ENCODE measurements at places on chromosomes 4 and X.

- no peak for DNase-seq
Measured at GRCh38 chrX:13937370-13938050, 92.2 kb downstream of the GEMIN8 start.

DNA sequence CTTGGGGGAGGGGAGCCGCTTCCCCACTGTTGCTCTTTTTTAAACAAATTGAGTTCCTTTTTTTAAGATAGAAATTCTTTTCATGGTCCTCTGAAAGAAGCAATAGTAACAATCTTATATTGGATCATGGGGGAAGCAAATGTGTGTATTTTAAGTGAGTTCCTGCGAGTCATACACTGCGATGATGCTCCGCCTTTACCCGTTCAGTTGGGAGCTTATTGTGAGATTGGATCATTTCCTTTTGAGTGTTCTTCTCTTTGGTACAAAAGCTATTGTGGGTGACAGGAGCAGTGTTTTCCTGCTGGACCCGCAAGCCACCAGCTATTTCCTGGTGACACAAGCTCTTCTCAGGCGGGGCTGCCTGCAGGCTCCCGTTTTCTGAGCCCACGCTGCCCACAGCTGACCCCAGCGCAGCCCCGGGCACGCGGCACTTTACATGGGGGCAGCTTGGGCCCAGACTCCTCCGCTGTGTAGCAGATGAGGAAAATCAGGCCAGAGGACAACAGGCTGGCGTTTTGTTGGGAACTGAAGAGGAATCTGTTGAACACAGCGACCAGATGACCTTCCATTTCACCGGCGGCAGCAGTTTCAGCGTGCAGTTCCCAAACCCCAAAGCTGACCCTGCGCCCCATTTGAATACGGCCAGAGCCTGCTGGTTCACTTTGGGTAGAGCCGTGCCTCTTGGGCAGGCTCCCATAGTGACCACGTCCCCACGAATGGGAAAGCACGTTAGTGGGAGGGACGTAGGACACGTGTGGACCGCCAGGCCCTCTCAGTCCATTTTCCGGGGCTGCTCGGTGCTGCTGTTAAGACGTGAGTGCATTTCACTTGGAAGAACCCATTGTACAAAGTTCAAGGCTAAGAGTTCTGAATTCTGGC, 12.2 kb downstream of the TADA2B start:
- no peak for DNase-seq

GRCh38 chrX:11555759-11556158, 110.0 kb downstream of the ARHGAP6 start:
- no peak for DNase-seq

DNA sequence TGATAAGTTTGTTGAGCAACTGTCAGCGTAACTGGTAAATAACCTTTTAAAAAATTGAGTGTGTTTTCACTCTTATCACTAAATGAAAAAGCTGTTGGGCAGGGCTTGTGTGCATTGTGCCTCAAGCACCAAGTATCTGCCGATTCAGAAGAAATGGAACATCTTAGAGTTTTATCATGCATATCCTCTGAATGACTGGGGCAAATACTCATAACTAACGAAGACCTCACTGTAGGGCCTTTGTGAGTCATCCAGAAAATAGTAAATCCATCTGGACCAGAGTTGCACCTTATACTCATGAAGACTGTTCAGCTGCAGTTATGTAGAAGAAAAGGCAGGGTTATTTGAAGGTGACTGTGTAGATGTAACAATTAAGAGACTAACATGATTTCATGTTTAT, 222.1 kb downstream of the CAMK2D start:
- peak; percentile 30 for DNase-seq

GRCh38 chrX:45009371-45010000, 136.5 kb downstream of the KDM6A start:
- DNase-seq = peak; percentile 1

DNA sequence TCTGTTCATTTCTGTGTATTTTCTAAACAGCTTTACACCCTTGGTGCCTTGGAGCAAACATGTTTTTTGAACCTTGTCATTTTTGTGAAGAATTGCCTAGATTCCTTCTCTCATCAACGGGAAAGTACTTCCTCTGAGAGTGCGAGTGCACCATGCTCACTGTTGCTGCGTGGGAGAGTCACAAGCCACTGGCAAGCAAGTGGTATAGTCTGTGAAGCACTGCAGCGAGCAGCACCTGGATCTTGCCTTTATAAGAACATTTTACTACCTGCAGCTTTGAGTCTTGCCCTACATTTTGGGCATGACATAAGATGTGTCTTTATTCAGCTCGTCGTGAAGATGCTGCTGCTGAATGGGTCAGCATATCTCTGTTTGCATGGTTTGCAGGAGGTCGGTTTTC, 44.9 kb downstream of the HADH start:
- DNase-seq = no peak

GRCh38 chrX:20139966-20140365, 1.7 kb downstream of the EIF1AX start:
- no peak for DNase-seq

DNA sequence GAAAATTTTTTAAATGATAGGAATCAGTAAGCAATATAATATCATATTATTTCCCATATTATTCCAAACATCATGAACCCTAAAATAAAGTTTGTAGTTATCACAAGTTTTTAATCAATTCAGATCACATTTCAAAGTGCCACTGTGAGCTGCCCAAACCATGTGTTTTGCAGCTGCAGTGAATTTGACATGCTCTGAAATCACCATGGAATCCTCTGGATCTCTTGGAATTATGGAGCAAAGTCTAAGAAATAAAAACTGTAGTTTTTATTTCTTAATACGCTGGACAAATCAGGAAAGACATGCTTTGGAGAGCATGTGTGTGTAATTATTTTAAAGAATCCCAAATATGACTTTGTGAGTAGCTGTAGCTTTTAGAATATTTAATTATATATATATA, 262.7 kb downstream of the ANKRD50 start:
- no peak for DNase-seq

- no peak for DNase-seq
Measured at GRCh38 chr4:107913283-107913899, 18.0 kb upstream of the CYP2U1 start.

DNA sequence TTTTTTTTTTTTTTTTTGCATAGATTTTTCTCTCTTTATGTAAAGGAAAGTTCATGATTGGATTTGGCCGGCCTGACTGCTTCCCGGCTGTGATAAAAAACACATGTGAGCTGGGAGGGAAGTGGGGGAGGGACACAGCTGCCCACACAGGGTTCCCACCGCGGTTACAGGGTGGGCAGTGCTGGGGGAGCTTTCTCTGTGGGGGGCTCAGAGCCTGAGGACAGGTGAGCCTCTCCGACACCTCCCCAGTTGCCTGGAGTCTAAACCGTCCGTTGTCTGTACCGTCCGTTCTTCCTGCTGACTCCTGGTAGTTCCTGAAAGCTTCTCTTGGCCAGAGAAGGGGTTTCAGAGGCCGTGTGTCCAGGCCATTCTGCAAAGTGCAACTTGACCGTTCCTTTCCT, 21.8 kb downstream of the SHOX start:
- DNase-seq = no peak

DNA sequence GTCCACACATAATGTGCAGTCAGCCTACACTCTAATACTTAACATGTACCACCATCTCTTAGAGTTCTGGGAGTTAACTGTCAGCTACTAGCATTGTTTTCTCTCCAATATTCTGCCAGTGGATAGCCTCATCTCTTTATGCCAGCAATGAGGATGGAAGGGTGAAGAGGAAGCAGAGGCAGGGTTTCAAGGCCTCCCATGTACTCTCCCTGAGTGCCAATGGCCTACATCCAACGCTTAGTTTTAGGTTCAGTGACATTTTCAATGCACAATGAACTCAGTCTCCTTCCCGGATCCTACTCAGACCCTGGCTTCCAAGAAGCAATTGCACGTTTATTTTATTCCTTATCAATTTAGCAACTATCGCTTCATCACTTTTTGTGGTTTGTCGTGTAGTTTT, 686.1 kb downstream of the DMD start:
- DNase-seq = no peak

DNA sequence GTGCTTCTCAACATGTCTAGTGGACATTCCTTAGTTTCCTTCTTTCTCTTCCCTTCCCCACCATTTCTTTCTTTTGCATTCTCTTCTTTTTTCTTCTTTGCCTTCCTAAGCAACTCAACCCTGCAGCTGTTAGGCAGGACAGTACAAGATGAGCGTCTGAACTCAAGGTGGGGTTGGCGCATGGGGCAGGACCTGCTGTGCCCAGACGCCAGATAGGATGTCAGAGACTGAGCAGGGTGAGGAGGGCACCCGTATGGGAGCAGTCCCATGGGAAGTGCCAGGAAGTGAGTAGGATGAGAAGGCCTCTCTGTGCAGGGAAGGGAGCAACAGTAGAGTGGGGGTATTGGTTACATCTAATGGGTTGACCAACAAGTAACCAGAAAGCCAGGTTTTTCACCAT, 38.1 kb upstream of the ZNF827 start:
- DNase-seq = no peak

- DNase-seq = peak; percentile 17
Measured at GRCh38 chrX:114924856-114925255, 92.6 kb downstream of the IL13RA2 start.

DNA sequence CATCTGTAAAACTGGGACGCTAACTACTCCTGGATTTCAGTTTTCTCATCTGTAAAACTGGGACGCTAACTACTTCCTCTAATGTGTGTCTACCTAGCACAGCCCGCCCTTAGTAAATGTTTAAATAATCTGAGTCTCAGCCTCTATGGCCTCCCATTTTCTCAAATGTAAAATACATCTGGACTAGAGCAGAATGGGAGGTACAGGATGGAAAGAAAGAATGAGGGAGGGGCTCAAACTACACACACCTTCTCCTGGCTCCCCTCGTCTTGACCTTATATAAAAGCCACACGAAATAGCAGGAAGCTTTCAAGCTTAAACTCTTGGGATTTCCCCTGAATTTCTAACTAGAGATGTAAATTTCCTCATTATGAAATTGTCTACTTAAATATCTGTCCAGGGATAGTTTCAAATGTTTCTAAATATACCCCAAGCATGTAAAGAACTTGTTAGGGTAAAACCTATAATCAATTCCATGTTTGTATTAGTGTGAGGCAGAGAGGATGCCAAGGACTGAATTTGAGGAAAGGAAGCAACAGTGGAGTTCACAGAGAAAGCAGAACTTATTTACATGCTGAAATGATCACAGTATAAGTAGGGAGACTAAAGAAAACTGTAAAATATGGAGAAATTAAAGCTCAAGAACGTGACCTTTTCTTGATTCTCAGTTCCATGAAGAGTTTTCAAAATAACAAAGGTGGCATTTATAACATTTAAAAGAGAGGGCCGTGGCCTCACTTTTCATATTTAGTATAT, 220.0 kb downstream of the NWD2 start:
- no peak for DNase-seq

DNA sequence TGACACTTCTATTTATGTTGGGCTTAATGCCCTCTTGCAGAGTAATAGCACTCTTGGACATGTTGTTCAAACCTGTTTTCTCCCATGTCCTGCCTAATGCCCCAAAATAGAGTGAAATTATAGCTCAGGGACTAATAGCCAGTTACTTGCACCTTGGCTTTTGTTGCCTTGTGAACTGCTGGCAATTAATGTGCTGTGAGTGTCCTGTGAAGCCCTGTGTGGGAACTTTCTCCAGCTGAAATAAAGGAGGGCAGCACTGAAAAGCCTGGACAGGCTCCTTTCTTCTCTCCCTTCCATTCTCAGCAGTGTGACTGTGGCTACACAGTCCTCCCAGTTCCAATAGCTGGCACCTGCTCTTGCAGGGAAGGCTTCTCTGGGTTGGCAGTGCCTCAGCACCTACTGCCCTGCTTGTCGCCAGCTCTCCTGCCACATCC, 72.4 kb downstream of the DCLK2 start:
- DNase-seq = no peak

DNA sequence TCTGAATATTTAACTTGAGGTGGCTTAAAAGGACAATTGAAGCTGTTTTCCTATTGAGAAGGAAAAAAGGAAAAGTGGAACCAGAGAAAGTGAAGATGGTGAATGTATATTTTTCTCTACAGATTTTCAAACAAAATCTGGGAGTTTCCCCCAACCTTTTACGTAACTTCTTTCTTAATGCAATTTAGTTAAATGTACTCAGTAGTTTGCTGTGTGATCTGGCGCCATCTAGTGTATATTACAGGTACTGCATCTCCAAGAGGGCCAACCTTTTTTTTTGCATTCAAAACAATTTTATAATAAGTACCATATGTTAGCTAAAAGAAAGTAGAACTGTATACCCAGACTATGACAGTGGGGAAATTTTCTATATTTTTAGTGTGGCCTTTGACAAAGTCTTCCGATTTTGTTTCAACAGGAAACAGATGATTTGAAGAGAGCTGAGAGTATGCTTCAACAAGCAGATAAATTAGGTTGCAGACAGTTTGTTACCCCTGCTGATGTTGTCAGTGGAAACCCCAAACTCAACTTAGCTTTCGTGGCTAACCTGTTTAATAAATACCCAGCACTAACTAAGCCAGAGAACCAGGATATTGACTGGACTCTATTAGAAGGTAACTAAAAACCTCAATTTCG, 82.0 kb downstream of the PLS3 start:
- DNase-seq = no peak

DNA sequence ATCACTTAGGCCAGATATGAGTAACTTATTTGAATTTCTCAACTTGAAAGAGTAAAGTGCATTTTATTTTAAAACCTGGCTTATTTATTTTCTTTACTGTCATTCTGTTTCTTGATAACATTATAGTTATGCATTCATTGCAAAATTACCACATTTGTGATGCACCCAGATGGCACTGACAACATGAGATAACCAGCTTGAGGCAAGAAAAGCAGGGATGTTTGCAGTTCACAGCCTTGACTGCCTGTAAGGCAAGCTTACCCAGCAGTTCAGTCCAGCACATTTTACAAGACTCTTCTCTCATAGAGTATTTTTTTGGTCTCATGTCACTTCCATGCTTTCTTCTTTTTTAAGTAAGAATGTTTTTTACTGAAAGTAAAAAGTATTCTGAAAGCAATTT, 25.3 kb upstream of the EPGN start:
- no peak for DNase-seq

DNA sequence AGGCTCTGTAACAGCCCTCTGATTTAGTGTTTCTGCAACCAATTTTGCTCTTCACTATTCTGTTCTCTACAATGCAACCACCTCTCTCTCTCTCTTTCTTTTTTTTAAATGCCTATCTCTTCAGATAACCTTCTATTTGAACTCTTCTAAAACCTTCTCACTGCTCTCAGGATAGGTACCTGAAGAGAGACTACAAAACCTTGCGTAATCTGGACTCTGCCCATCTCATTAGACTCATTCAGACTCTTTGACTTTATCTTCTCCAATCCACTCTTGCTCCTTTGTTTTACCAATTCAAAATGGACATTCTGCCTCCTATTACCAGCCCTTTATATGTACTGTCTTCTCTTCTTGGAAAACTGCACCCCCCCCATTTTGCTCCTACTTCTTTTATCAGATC, 291.6 kb downstream of the CAMK2D start:
- no peak for DNase-seq

GRCh38 chr4:38669208-38669607, 5.2 kb downstream of the KLF3 start:
- DNase-seq = no peak

DNA sequence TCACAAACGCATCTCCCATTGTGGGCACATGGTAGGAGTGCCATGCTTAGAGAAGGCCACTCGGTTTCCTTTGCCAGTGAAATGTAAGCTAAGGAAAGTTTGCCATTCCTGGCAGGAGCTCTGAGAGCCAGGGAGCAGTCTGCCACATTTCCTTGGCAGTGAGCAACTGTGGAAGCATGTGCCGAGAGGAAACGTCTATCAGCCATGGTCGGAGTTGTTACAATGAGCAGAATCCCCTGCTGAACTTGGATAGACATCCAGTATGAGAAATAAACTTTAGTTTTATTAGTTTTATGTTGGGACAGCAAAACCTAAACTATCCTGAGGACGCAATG, 51.1 kb downstream of the ENOPH1 start:
- DNase-seq = no peak
